ENCODE measurements at places on chromosomes 3 and 15.

DNA sequence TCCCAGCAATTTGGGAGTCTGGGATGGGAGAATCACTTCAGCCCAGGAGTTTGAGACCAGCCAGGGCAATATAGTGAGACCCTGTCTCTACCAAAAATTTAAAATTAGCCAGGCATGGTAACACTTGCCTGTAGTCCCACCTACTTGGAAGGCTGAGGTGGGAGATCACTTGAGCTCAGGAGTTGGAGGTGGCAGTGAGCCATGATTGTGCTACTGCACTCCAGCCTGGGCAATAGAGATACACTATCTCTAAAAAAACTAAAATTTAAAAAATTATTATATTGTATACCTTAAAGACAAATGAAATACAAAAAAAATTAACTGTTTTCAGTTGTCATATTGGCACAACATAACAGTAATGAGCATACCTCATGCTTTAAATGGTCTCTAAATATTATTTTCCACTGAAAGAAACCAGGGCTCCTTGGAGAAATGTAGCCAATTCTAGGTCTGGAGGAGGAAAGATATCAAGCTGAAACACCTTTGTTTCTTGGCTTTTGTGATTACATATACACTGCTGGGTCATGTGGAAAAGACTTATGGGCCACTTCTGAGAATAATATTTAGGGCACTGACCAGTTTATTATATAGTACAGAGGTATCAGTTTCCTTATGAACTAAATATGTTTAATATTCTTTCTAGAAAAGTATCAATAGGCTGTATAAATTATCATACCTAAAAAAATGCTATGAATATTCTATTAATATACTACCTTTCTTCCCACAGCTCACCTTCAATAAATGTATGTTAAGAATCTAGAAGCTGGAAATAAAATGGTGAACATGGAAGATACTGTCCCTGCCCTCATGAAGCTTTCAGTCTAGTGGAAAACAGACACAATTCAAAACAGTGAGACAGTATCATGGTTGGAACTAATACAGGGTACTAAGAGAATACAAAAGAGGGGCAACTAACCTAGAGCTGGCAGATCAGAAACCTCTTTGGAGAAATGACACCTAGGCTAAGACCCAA is 119.5 kb downstream of the TMCC1 start:
- DNase-seq, result no peak

- DNase-seq, result no peak
These were observed 66.8 kb downstream of the CHL1 start for GRCh38 chr3:263393-263792.

DNA sequence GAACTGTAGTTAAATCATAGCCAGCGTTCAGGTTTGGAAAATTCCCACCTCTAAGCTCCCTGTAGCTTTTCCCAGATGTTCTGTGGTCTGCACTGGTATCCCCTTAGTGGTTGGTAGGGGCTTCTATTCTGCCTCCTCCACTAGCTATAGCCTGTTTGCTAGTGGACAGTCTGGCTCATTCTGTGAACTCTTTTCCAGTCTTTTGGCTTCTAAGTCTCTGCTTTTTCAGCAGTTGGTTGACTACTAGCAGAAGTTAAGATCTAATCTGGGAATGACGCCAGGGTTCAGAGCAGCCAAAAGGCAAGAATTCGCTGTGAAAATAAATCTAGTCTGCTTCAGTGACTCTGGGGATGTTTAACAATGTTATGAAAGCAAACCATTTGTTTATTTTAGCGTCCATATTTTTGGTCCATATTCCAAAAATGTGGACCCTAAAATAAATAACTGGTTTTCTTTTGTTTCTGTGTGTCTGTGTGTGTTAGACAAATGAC is 73.7 kb upstream of the WDR72 start:
- DNase-seq, result no peak

DNA sequence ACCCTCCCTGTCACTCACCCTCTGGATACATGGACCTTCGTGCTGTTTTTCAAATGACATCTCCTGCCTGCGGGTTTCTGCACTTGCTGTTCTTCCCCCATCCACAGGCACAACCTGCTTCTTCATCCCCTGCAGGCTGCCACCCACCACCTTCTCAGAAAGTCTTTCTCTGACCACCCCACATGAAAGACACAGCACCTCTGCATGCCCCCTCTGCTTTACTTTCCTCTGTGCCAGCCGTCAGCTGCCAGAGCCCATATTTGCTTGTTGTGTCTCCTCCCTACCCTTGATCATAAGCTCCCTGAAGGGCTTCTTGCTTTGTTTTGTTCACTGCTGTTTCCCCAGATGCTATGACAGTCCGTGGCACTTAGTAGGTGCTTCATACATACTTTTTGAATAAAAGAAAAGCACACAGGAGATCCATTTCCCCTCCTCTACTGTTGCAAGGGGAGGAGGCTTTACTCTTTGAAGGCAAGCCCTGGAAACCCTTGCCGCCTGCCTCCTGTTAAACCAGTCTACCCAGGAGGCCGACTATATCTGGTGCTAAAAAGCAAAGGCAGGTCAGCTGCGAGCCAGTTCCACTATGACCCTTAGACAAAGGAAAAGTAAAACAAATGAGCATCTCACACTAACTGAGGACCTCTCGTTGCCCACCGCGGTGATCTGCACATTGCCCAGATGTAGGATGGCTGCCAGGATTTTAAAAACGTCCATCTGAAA is 31.9 kb downstream of the MYO5C start:
- DNase-seq, result no peak

GRCh38 chr3:130826516-130827182 is 67.2 kb upstream of the ATP2C1 start:
- DNase-seq, result no peak

DNA sequence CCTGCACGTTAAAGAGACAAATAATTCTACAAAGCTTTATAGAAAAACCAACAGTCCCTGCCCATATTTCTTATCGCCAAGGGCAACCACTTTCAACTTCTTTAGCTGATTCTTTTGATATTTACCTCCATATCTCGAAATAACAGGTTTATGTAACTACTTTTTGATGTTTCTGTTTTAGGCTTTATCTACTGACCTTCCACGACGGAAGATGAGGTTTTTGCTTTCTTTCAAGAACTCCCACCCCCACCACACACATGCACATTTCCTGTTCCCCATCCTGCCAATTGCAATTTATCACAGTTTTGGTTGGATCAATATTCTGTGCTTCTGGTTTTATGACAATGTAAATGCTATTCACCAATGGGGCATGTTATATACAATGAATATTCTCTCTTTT is 330.4 kb upstream of the ICE2 start:
- DNase-seq, result no peak

GRCh38 chr3:134665243-134665642 is 14.4 kb upstream of the KY start:
- no peak for DNase-seq

DNA sequence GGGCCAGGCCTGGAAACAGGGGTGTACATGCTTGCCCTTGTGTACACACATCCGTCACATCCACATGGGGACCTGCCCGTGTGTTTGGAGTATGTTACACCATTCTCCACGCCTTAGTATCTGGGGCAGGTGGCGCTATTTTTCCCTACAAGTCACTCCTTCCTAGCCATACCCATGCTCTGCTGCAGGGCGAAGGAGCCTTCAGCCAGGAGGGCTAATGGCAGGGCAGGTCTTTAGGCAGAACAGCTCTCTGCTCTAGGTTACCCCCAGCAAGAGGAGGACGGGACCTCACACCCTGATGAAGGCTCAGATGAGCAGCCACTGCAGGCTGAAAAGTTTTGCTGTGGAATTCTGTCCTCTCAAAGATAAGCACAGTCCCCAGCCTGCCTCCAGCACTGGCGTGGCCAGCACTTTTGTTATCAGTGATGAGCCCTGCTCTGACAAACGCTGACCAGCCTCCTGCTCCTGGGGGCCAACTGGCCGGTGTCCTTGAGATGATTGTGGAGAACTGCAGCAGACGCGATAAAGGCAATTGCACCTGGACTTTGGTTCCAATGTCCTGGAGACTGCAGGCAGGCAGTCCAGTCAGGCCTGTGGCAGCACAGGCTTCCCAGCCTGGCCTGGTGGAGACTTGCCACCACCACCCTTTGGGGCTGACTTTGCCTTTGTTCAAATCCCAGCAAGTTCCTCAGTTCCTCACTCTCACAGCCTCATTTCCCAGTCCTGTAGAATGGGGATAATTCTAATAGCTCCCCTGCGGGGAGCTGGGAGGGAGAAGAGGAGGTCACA is 19.8 kb upstream of the PIGZ start:
- no peak for DNase-seq

- no peak for DNase-seq
These were observed 23.3 kb downstream of the CFAP161 start for GRCh38 chr15:81157195-81157938.

GRCh38 chr3:148379763-148380382 is 317.8 kb upstream of the AGTR1 start:
- DNase-seq, result no peak

DNA sequence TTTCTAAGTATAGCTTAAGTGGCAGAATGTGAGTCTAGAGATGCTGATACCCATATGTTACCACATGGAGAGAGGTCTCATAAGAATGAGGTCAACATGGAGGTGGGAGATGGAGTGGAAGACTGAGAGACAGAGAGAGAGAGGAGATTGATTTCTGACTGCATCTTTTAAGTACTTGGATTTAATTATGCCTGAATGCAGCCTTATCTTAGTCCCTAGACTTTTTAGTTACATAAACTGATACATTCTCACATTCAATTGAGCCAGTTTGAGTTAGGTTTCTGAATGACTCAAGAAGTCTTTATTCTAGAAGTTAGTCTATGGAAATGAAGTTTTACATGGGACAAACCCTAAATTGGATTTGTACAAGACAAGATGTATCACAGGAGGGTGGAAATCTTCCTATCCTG is 58.5 kb upstream of the TNFSF10 start:
- DNase-seq, result no peak

GRCh38 chr3:37262816-37263393 is 88.5 kb upstream of the LRRFIP2 start:
- DNase-seq, result no peak

GRCh38 chr15:31275331-31276262 is 51.0 kb upstream of the KLF13 start:
- DNase-seq, result no peak

DNA sequence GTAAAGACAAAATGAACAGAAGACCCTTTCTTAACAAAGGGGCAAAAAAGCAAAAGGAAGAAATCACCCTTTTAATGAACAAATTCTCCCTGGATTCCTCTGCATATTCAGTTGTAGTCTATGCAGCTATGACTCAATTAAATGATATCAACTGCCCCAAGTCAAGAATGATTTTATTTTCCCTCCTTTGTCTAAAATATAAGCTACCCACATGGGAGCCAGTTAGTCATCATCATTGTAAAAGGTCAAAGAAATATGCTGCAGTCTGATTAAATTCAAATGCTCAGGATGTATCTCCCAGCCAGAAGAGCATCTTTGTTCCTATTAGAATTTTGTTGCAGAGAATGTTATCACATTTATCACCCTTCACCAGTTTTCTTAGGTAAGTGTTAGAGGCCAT is 84.0 kb downstream of the SST start:
- DNase-seq, result no peak

- DNase-seq, result no peak
These were observed 11.8 kb downstream of the GP5 start for GRCh38 chr3:194387276-194387675.

DNA sequence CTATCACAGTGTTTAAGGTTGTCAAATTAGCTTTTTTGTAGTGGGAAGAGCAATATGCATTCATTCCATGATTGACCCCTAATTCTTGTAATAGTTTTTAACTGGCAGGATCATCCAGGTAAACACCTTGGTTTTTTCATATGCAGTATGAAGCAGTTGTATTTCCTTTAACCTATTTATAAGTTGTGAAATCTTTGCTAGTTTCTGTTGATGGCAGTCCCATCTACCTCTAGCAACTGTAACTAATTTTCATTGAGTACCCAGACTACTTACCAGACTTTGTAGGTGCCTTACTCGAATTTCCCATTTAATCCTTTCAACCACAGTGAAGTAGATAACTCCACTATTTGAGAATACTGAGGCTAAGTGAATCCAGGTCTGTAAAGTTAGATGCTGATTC is 6.1 kb downstream of the FXR1 start:
- no peak for DNase-seq

- no peak for DNase-seq
These were observed 5.3 kb upstream of the INSYN1 start for GRCh38 chr15:73758461-73758860.

DNA sequence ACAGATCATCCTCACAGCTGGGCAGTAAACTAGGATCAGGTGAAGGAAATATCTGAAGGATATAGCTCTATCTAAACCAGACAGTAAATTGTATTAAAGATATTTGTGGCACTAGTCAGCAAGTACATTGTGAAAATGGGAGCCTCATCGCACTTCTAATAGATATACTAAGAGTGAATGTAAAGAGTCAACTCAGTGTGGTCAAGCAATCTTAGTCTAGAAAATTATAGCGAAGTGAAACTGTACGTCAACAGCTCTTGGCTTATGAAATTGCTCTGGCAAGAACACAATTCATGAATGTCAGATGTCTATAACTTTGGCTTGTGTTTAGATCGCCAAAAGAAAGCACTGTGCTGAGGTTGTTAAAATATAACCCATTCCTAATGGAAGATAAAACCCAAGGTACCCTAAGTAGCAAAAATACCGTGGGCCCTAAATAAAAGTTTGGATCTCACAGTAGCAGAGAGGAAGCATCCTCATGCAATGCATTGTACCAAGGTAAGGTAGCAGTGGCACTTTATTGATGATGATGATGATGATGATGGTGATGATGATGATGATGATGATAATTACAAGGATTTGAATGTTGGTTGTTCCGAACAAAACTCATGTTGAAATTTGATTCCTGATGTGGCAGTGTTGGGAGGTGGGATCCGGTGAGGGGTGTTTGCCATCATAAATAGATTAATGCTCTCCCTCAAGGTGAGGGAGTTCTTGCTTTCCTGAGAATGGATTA is 228.5 kb downstream of the UNC13C start:
- no peak for DNase-seq

GRCh38 chr3:172552607-172553006 is 29.4 kb upstream of the TNFSF10 start:
- no peak for DNase-seq

GRCh38 chr3:178297199-178297598 is 239.0 kb upstream of the KCNMB2 start:
- DNase-seq, result no peak

GRCh38 chr3:196948442-196949284 is 6.3 kb upstream of the NCBP2 start:
- DNase-seq, result no peak

All from NCI-H2107 (cell line).